ENCODE measurements at places on chromosomes 11 and 22.
A peak's percentile ranks its signal among the peaks of the same experiment; 100 is the strongest.

DNA sequence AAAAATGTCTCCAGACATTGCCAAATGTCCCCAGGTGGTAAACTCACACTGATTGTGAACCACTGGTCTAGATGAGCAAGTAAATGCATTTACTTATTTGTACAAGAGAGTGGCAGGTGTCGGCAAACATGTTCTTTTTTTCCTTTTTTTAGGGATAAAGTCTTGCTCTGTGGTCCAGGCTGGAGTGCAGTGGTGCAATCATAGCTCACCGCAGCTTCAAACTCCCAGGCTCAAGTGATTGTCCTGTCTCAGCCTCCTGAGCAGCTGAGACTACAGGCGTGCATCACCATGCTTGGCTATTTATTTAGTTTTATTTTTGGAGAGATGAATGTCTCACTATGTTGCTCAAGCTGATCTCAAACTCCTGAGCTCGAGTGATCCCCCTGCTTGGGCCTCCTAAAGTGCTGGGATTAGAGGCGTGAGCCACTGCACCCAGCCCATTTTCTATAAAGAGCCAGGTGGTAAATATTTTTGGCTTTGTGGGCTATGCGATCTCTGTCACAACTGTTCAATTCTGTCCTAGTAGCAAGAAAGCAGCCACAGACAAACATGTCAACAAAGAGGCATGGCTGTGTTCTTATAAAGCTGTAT lies 1.4 kb downstream of the VPREB1 start:
- DNase-seq: no peak

DNA sequence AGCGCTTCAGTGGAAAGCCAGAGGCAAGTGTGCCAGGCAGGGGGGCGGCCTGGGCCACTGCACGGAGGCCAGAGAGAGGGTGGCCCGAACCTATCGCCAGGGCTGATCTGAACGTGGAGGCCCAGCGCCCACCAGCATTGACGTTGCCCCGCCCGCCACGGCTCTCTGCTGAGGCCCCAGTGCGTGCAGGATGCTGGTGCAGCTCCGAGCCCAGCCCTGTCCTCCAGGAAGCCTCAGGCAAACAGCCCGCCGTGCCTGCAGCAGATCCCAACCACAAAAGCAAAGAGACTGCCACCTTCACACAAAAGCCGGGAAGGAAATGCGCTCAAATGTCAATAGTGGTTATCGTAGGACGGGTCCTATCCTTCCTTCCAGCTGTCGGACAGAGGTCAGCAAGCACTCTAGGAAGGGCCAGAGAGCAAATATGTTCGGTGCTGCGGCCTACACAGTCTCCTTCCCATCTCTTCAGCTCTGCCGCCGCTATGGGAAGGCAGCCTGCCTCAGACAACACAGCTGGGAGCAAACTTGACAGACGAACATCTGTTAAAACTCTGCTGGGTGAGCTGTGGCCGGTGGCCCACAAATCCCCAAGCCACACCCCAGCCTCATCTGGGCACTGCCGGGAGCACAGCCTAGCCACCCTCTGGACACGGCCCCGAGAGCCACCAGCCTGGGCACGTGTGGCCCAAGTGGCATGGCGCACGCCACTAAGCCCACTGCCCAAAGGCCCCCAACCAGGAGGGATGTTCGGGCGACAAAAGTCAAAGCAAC lies 146.2 kb downstream of the CRYBB2 start:
- DNase-seq: no peak

DNA sequence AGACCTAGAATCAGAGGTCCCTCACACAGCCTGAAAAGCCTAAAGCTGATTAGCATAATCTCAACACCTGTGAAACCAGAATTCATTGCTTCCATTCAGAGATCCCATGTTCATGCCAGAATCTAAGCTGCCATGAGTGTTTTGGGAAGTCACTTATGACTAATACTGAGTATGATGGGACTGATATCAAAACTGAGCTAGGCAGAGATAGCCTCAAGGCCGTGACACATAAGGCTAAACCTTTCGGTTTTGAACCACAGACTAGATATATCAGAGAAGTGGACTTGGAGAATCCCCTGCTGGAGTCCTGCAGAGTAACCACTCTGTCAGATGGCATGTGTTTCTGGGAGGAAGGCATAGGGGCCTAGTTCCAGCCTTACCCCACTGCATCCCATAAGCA lies 23.1 kb upstream of the GLYATL2 start:
- DNase-seq: no peak

GRCh38 chr11:44344921-44345320 lies 35.0 kb upstream of the ALX4 start:
- no peak for DNase-seq

DNA sequence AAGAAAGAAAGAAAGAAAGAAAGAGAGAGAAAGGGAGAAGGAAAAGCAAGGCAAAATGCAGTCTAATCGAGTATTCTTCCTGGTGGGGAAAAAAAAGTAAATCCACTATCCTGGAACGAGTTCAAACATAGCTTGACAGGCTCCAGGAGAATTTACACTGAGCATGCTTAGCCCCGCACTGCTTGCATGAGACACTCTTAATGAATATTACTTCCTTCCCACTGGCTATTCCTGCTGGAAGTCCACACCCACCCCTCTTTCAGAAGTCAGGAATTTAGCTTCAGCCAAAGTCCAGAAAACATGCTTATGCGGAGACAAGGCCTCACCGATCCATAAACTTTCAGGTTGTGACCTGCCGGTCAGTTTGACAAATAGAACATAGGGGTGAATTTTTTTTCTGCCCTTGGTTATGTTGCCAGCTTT lies 251.8 kb upstream of the BLID start:
- DNase-seq: no peak

DNA sequence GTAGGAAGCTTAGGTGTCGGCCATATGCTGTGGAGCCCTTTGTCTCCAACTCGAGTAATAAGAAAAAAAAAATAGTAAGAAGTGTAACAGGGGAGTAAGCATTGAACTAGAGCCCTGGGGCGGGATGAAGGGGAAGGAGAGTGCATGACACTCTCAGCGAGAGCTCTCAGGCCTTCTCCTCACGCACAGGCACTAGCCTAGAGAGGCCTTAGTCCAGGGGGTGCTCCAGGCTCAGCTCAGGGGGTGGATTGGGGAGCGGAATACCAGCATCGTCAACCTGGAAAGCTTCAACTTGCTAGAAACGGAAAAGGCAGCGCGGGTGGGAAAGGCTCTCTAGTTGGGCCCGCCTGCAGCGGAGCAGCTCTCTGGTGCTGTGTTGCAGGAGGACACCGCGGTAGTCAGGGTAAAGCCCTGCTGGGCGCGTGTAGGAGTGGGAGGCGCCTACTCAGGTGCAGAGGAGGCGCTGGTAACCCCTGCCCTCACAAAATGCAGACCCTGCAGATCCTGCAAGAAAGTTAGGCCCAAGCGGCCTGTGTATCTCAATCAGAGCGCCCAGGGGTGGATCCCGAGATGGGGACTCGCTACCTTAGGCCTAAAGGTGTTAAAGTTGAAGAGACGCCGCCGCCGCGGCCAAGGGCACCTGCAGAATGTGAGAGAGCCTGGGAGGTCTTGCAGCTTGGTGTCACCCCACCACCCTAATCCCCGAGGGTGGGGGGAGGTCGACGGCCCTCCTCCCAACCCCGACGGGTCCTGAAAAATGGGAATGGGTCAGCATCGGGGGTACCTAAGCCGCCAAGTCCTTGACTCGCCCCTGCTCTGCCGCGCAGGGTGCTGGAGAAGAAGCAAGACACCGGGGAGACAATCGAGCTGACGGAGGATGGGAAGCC lies 2.8 kb downstream of the SLC17A6 start:
- DNase-seq: no peak

- DNase-seq: peak; percentile 41
These were observed 663 bp downstream of the MYH9 start for GRCh38 chr22:36386900-36387708.

DNA sequence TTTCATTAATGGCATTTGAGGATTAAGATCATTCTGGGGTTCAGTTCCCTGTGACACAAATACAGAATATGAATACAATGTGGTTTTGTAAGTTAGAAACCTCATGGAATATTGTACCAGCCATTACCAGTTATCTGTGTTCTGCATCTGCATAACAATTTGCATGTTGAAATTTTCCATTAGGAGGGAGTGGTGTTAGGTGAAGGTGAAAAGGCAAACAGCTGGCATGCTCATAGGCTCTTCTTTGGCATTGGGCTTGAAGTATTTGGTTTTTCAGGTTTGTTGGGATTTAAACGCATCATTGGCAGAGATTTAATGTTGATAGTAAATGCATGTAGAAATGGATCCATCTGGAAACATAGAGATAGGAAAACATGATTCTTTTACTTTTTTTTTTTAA lies 18.6 kb downstream of the RTN3 start:
- no peak for DNase-seq

- DNase-seq: no peak
These were observed 70.1 kb downstream of the CYB5R2 start for GRCh38 chr11:7603031-7603781.

DNA sequence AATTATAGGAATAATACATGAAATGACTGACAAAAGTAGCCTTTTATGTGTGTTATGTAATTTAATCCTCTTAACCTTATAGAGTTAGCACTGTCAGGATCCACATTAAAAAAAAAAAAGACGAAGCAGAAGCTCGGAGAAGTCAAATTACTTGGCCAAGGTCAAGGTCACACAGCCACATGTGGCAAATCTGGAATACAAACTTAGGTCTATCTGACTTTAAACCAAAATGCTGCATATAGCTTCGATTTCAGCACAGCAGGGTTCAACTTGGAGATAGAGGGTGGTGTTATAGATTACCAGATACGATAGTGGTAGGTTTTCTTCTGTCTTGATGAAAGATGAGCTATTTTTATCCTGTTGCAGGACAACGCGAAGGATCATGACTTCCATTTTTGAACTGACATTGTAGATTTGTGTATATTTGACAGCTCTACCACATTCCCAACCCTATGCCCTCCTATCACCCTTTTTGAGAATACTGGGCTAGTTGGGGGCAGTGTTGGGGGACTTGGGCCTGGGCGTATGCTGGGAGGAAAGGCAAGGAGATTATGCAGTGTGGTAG lies 11.6 kb upstream of the EHF start:
- DNase-seq: no peak

GRCh38 chr22:26182723-26183122 lies 13.5 kb downstream of the SEZ6L start:
- no peak for DNase-seq

- DNase-seq: no peak
These were observed 2.5 kb upstream of the EIF4ENIF1 start for GRCh38 chr22:31492151-31492550.
